H54 (cell line): ENCODE measurements at places on chromosomes 5 and 9.
A peak's percentile ranks its signal among the peaks of the same experiment; 100 is the strongest.

DNA sequence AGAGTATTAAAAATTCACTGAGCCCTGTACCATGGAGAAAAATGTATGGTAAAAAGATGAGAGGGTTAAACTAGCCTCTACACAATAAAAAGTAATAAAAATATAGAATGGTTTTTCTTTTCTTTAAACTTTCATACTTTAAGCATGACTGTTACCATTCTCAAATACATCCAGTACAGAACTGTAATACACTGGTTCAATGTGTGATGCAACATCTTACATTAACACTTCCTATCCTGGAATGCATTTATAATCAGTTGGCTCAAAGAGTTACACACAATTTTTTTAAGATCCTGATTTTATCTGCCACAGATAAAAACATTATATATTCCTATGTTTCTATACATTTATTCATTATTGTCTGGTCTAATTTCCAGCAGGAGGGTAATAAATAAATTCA is 4.7 kb downstream of the GNAQ start:
- no peak for DNase-seq

DNA sequence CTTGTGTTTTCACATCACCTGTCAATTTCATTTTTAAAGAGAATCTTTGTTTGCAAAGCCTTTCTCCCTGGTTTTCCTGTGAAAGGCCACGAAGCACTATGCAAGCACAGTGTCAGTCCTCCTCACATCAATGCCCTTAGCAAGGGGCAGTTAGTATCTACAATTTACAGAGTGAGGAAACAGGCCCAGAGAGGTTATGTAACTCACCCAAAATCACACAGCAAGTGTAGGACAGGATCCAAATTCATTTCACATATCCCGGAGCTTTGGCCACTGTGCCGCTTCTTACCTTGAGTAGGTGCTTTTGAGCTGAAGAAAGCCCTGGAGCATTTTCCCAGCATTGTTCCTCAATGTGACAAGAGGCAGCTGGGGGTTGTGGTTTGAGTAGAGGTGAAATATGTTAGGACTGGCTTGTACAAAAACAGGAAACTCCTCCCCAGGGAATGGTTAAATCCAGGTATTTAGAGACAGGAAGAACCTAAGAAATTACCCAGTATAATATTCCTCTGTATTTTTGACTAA is 283.8 kb downstream of the NTRK2 start:
- no peak for DNase-seq

- no peak for DNase-seq
These were observed 151.1 kb upstream of the SMIM23 start for GRCh38 chr5:171634511-171634910.

DNA sequence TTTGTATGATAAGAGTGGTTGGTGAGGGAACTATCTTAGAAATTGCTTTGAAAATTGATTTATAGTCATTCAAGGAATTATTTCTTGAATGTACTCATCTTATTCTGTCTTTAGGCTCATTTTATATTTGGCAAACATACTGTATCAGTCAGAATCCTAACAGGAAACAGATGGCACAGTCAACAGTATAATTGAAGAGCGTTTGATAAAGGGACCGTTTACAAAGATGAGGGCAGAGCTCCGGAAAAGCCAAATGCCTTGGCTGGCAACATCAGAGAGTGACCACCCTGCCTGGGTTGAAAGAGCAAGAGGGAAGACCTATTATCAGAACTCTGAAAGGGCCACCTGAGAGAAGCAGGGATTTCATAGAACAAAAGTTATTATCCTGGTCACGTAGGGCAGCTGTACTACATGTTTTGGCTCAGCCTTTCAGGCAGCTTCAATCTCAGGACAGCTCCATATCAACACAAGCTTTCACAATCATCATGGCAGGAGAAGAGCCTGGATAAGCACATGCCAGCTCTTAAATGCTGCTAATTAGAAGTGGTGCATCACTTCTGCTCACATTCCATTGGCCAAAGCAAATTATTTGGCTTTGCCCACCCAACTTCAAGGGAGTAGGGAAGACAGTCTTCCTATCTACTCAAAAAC is 47.2 kb upstream of the ARL15 start:
- DNase-seq: no peak

DNA sequence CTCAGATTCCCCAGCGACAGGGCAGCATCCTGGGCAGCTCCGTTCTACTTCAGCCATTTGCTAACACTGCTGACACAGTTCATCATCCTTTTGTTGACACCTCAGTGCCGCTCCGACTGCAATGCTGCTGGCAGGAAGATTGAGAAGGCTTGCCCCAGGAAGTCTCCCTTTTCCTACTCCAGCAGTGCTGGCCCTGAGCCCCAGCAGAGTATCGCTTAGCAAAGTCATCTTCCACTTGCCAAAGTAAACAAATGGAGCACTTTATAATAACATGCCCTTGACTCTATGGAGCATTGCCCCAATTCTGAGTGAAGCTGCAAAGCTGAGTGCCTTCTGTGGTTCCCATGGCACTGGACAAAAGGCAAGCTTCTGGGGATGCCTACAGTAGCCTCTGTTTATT is 32.2 kb downstream of the PRLR start:
- DNase-seq: peak; percentile 21

DNA sequence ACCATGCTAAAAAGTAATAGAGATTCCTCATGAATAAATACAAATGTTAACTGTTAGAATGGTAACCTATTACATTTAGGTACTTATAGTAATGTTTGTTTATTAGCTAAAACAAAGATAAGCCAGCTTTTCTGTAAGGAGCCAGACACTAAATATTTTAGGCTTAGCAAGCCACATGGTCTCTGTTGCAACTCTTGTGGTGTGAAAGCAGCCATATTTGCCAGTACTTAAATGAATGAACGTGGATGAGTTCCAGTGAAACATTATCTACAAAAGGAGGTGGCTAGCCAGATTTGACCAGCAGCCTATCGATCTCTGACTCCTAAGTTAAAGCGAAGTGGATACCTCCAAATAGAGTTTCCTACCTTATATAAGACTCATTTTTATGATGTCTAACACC is 331.6 kb downstream of the CDH12 start:
- DNase-seq: no peak

DNA sequence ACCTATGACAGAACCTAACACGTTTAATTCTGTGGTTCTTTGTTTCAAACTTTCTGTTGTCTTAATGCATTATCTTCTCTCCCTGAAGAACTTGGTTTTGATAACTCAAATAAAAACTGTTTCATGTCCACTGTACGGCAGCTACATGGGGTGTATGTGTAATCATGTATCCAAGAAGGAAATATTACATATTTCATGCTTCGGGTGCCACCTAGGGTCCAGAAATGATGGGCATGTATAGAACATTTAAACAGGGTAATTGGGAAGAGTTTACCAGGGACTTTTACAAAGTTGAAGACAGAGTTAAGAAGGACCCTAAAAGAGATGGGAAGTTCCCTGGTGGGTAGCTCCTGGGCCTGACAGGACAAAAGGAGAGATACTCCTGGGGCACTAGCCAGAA is 291.3 kb downstream of the FBXL7 start:
- no peak for DNase-seq

GRCh38 chr5:106154280-106154716 is 1516.4 kb downstream of the EFNA5 start:
- no peak for DNase-seq

GRCh38 chr5:38290028-38290653 is 31.8 kb downstream of the EGFLAM start:
- DNase-seq: no peak

- DNase-seq: no peak
These were observed 20.8 kb upstream of the CKMT2 start for GRCh38 chr5:81212211-81212751.

DNA sequence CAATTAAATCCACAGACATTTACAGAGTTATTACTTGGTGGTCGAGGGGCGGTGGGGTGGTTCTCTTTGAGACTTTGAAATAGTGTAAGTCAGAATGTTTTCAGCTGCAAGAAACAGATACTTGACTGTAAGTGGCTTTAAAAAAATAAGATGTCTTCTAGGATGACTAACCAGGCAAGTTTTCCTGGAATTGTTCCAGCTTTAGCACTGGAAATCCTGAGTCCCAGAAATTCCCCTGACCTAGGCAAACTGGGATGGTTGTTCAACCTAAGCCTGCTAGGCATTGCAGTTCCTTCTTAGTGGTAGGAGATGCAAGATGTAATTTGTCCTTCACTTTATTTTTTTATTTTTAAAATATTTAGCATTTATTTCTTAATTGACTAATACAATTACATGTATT is 169.5 kb upstream of the POC5 start:
- DNase-seq: no peak

- peak; percentile 83 for DNase-seq
These were observed 83.6 kb upstream of the TNFSF8 start for GRCh38 chr9:115013998-115014397.

- no peak for DNase-seq
These were observed 1.1 kb upstream of the DOCK2 start for GRCh38 chr5:169635936-169636335.

GRCh38 chr9:128061275-128061960 is 5.7 kb downstream of the NAIF1 start:
- no peak for DNase-seq

DNA sequence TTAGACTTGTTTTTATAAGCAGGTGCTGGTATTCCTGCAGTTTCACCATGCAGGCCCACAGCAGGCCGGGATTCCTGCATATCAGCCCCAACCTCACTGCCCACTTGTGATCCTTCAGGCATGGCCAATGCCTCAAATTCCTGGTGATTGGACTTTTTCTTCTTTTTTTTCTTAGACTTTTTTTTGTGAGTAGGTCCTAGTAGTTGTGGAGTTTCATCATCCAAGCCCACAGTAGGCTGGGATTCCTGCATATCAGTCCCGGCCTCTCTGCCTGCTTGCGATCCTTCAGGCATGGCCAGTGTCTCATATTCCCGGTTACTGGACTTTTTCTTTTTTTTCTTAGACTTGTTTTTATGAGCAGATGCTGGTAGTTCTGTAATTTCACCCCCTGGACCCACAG is 4.8 kb downstream of the TTF1 start:
- no peak for DNase-seq

- DNase-seq: no peak
These were observed 137.9 kb downstream of the BNC2 start for GRCh38 chr9:16732546-16732945.

GRCh38 chr9:456365-456764 is 241.7 kb downstream of the DOCK8 start:
- no peak for DNase-seq

GRCh38 chr5:154223320-154223719 is 32.8 kb downstream of the GALNT10 start:
- no peak for DNase-seq

DNA sequence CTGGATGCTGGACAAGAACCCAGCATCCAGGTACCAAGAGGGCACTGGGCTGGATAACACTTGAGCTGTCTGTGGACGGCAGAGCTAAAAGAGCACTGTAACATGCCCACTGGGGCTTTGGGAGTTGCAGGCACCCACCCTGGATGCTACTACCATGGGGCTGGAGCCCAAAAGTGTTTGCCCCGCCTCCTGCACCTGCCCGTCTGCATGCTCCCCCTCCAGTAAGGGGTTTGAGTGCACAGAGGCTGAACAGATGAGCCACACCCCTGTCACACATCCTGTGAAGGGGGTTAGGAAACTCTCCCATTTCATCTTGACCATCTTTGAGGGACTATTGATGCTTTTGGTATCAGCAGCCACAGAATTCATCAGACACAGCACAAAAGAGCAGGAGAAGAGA is 69.0 kb downstream of the LIX1 start:
- DNase-seq: no peak

GRCh38 chr5:140194662-140195061 is 19.7 kb downstream of the CYSTM1 start:
- no peak for DNase-seq

GRCh38 chr5:8570528-8570927 is 701.6 kb downstream of the MTRR start:
- DNase-seq: no peak

DNA sequence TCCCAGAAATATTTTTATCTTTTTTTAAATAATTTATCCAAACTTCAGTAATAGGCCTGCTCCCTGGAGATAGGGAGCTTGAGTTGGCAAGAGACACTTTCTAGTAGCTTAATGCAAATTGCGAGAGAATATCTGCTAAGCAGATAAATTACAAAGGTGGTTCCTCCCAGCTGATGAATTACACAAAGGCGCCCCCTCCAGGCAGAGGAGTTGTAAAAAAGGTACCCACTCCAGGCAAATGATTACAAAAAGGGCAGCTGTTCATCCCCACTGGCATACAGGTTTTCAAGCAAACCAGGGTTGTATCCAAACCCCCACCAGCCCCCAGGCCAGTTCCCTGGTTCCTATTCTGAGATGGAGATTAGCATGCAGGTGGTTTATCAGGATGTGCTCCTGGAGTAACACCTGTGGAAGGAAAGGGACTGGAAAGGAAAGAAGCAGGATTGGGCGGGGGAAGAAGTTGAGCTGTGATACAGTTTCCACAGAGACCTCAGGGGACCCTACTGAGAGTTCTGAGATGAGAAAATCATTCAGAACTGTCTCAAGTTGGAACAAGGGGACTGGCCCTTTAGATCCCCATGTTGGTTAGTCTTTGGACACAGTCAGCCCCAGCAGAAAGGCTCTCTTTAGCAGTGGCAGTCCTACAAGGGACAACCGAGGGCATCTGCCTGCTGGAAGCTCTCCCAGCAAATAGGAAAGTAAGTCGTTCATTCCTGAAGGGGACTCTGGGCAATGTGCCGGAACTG is 25.5 kb downstream of the ESM1 start:
- DNase-seq: no peak

- DNase-seq: peak; percentile 23
These were observed 21.3 kb downstream of the NREP start for GRCh38 chr5:111735583-111736270.

- DNase-seq: no peak
These were observed 3.2 kb upstream of the TLE4 start for GRCh38 chr9:79568337-79569101.

DNA sequence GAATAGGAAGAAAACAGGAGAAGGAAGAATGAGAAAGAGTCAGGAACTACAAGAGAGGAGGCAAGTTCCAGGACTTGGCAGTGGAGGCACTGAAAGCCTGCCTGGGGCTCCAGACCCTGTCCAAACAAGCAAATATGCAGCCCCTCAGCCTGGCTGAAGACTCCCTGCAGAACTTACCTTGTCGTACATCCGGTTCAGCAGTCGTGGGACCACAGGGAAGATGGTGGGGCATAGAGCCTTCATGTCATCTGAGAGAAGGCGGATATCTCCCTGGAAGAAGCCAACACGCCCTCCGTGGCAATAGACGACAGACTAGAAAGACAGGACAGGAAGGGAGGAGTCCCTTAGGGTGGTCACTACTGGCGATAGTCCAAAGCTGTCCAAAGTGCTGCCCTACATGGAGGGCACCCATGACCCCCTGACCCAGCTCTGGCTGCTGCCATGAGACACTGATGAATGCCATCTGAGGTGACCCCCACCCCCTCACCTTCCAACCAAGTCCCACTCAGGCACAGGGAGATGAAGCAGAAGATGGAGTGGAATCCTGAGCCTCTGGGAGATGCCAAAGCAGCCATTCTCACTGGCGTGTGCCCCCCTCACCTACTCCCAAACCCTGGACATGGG is 27.7 kb upstream of the MEIKIN start:
- no peak for DNase-seq

- no peak for DNase-seq
These were observed 20.5 kb upstream of the PSD2 start for GRCh38 chr5:139774980-139775661.

- no peak for DNase-seq
These were observed 282.1 kb downstream of the CRB2 start for GRCh38 chr9:123637945-123638634.

GRCh38 chr9:37471942-37472684 is 6.9 kb upstream of the ZBTB5 start:
- peak; percentile 33 for DNase-seq

- no peak for DNase-seq
These were observed 37.7 kb upstream of the ICE1 start for GRCh38 chr5:5384660-5385330.

- no peak for DNase-seq
These were observed 25.6 kb downstream of the ABL1 start for GRCh38 chr9:130860458-130861316.
